Stimulated activated CD8-positive, alpha-beta memory T cell treated with anti-CD3 and anti-CD28 coated beads, Interleukin-4, amount 100 ng/mL, for 1 hour (primary cell): ENCODE measurements at places on chromosomes 6 and 20.

DNA sequence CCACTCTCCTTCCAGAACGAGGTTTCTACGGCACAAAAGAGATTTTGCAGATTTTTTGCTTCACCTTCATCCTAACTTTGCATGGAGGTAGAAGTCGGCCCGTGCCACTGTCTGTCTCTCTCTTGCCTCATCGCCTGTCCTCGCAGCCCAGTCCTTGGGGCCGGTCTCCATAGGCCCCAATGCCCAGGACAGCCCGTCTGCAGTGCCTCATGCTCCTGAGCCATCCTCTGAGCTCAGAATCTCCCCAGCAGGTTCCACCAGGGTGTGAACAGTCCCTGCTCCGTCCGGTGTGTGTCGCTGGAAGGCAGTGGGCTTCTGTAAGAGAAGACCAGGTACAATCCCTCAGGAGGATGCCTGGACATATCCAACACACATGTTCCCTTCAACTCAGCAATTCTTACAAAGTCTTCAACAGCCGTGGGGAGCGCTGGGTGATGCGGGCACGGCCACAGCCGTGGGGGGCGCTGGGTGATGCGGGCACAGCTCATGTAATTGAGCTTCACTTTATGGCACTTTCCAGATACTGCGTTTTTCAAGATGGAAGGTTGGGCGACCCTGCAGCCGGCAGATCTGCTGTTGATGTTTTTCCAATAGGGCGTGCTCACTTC is 231.9 kb downstream of the DLL1 start:
- DNase-seq, result no peak

DNA sequence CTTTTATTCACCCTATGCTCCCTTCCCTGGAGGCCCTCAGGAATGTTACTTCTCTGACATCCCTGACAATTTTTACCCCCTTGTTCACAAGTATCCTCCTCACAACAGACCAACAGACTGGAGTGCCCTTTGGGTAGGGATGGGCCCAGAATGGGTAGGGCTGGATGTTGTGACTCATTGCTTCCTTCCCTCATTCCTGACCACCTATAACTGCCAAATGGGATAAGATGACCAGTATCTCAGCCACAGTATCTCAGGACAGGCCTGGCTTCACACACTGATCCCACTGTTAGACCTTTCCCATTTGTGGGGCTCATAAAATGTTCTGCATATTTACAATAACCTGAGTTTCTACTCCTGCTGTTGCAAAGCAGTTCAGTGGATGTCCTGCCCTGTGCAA is 223.0 kb upstream of the LRFN2 start:
- no peak for DNase-seq

DNA sequence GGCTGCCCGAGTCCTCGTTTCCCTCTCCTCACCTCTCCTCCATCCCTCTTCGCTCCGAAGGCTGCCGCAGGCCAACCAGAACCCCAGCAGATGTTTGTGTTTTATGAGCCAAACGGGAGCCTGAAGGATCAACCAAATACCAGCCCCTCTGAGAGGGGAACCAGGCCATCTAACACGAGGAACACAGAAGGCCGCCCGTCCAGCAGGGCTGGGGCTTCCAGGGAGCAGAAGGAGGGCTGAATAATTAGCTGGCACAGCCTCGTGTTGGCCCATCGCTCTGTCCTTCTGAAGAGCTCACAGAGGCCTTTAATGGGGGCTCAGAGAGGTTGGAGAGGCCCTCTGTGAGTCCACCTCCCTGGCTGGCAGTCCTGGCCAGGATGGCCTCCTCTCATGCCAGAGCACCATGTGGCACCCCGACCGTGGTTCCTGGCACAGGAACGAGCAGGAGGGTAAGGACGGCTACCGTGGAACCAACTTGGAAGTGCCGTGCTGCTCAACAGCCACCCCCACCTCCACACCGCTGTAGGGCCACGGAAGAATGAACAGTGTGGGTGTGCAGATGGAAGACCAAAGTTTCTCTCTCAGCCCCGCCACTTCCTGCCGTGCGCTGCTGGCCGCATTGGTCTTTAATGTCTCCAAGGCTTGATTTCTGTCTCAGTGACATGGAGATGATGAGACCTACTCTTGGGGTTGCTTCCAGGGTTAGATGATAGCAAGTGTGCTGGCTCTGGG is 155.2 kb downstream of the SCML4 start:
- no peak for DNase-seq

- peak; percentile 57 for DNase-seq
Measured at GRCh38 chr6:106979435-106979884, 4.9 kb upstream of the CD24 start.

GRCh38 chr6:131288214-131288613 is 152.9 kb downstream of the AKAP7 start:
- DNase-seq, result no peak

GRCh38 chr6:139887275-139887674 is 512.8 kb upstream of the CITED2 start:
- DNase-seq, result no peak

- DNase-seq, result no peak
Measured at GRCh38 chr6:158969148-158969547, 30.9 kb downstream of the RSPH3 start.

DNA sequence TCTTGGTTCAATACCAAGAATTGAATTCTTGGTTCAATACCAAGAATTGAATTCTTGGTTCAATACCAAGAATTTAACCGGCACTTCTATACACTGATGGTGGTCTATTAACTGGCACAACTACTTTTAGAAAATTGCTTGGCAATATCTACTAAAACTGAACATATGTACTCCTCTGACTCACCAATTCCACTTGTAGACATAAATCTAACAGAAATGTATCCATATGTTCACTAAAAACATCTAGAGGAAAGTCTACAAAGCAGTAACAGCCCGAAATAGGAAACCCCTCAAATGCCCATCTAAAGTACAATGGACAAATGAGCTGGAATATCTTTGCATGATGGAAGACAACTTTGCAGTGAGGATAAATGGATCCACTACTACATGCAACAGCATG is 71.9 kb downstream of the KIF16B start:
- no peak for DNase-seq

DNA sequence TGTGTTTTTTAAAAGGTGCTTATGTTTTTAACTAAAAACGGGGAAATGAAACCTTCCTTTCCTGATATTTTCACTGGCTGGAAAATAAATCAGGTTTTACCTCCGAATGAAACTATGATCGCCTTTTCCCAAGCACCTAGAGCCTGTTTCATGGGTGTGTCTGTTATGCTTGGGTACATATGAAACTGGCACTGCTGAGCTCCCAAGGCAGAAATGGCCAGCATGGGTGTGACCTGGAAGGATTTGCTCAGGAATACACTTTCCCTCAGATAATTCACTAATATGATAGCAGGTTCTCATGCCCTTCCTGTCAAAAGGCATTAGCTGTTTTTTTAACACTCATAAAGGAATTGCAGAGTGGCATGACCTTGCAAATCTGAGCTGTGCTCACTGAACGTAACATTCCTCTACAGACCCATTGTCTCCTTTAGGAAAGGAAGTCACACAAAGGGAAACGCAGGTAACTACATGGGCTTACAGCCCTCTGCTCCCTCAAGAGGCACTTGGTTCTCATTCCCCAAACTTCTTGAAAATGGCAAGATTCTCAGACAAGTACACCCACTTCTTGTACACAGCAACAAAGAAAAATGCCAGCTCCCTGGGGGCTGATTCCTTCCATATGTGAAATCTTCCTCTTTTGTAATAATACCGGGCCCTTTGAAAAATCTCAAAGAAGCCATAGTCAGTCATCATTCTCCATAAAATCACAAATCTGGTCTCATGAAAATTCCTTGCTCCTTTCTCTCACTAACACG is 72.7 kb downstream of the METTL24 start:
- DNase-seq, result no peak

DNA sequence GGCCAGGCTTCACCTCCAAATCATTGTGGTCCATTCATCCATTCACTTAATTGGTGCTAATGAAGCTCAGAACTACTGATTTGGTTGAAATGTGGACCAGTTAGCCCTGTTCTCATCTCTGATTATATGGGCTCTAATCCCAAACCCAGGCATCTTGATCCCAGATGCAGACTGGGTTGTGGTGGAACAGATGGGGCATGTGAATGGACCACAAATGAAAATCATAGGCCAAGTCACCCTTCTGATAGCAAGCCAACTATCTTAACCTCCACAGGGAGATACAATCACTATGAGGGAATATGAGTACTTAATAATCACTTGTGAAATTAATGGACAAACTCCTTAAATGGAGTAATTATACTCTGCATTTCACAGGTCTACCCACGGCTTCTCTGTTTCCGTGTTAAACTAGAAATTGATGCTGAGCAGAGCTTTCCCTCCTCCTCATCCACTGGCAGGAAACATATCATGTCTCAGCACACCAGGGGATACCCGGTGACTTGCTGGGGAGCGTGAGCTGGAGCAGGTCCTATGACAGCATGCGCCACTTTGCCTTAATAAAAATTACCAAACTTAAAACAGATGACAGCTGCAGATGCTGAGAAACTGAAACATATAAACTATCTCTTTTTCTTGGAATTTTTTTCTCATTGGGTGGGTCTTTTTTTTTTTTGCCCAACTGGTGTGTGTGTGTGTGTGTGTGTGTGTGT is 108.8 kb upstream of the HEY2 start:
- no peak for DNase-seq

DNA sequence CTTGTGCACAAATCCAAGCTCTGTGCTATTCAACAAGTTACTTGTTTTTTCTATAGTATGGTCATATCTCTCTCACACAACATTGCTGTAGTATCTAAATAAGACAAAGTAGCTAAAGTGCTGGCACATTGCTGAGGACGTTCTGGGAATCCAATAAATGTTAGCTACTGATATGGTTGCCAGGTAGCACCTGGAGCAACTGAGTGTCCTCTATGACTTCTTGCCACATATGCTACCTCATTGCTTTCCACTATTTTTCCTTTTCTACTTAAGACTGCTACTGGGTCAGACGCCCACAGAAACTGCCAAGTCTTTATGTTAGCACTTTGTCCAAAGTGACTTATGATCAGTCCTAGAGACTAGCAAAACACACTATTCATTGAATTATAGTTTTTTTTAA is 85.3 kb downstream of the SYCP2 start:
- no peak for DNase-seq

- DNase-seq, result no peak
Measured at GRCh38 chr6:157036245-157036711, 259.1 kb downstream of the ARID1B start.

- no peak for DNase-seq
Measured at GRCh38 chr6:80959034-80959433, 793.4 kb downstream of the TENT5A start.

DNA sequence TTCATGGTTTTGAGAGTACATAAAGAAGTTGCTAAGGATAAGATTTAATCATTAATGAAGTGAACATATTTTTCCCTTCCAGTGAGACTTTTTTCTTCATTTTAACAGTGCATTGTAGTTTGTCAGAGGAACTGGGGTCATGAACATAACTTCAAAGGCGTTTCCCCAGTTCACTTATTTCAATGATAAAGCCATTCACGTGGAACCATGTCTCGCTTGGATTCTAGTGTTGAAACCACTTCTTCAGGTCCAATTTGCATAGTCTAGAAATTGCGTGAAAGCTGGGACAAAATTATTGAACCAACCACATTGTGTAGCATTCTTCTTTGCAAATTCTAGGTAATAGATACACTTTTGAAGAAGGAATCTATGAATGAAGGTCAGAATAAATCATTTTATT is 197.0 kb downstream of the CLIC5 start:
- DNase-seq, result no peak

DNA sequence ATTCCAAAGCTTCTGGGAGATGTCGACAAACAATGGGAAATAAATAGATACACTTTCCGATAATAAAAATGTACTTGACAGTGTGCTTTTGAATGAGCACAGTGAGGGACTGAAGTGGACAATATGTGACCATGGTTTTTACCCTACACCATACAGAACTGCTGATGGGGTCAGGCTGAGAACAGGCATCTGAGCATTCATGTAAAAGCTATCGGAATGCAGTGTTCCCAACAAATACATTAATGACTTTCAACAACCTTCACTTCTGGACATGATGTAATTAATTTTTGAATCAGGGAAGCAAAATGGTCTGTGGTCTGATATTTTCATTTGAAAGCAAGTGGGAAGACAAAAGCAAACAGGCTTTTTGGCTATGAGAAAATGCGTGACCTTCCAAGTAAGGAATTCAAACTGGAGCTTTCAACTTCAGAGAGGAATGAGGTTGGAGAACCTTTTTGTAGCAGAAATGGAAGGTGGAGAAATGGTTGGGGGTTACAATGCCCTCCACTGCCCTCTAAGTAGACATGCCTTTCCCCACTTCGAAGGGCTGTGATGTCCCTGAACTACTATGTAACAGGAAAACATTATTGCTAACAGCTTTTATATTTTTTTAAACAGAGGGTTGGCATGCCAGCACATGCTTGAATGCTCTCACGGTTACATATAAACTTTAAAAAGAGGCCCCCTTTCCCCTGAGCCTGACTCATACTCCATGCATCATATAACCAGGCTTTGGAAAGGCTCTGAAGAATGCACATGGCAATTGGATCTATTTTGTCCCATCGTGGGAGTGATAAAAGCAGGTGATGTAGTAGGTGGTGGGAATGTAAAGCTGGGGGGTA is 203.5 kb upstream of the CITED2 start:
- no peak for DNase-seq

- no peak for DNase-seq
Measured at GRCh38 chr20:52972190-52972937, at the start of gene TSHZ2. TSS of gene TSHZ2 (plus strand) at chr20:52972358. CDS start at chr20:52973294, 936 bp downstream.

GRCh38 chr6:148770408-148771211 is 23.8 kb downstream of the UST start:
- no peak for DNase-seq

DNA sequence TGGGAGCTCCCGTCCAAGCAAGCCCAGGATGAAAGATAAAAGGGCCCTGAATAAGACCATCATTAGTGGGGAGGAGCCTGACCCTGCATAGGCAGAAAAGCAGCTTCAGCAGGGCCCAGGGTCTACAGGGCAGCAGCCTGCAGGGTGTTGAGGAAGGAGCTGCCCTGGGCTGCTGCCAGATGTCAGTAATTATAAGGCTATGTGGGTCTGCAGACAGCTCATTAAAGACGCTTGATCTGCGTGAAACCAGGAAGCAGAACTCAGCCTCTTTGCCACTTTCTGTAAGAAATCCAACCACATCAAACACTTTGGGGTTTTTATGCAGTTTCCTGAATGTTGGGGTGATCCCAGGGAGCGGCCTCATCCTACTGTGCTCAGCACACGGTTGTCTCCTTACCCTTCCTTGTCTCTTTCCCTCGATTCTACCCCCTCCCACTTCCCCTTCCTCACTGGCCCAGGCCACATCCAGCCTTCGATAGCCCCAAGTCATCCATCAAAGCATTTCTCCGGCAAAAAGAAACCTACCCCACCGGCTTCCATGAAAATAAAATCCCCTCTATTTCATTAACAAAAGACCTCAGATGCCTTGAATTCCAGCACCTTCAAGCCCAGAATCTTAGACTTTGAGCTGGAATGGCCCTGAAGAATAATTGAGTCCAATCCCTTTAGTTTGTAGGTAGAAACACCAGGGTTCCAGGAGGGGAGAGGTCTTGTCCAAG is 1.0 kb upstream of the TGM6 start:
- DNase-seq, result no peak

DNA sequence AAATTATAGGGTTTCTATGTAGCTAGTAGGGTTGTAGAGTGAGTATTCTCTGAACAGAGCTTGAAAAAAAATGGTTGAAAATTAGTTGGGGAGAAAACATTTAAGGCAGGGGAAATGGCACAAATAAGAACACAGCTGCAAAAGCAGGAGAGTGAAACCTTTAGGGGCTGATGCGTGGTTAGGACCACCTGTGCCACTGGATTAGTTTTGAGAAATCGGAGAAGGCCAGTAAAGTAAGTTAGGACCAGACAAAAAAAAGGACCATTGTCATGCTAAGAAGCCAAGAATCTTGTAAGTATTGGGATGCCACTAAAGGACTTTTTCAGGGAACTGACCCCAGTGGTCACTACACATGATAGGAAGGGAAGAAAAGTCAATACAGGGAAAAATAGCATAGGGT is 9.4 kb downstream of the PLAGL1 start:
- DNase-seq, result no peak

GRCh38 chr20:24994470-24995368 is 2.2 kb upstream of the APMAP start:
- peak; percentile 67 for DNase-seq
